ENCODE measurements at places on chromosomes 4 and X. TPM values are rescaled to one million over a fixed set of nuclear protein-coding genes. Genes with fewer than 3 reads are reported as not detected.

The FAT4 gene
- total RNA-seq = 0.05 TPM

DNA sequence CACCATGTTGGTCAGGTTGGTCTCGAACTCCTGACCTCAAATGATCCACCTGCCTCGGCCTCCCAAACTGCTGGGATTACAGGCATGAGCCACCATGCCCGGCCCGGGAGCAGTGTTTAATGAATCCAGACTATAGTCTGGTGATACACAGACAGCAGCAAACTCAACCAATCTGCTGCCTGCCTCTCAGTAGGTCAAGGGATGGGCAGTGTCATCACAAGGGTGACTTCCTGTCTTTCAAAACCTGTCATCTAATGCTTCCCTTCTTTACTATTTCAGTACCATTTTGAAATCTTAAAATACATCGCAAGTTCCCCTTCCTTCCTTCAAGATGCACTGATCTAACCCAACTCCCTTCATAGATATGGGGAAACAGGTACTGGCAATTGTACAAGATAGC is 8.4 kb downstream of the RPL39 start:
- peaks cover 1% of the 10 kb centered on the region for H3K36me3 ChIP-seq
- H3K4me1 ChIP-seq = no peaks in the 10 kb centered on the region
- no peak overlapping the region for H3K4me3 ChIP-seq
- no peak overlapping the region for H3K27ac ChIP-seq

- H3K27me3 ChIP-seq = no peaks in the 10 kb centered on the region
- no peak overlapping the region for H3K4me3 ChIP-seq
- no peaks in the 10 kb centered on the region for H3K36me3 ChIP-seq
Observed at GRCh38 chr4:1075809-1076699, 37.3 kb downstream of the RNF212 start.

The RRH gene
- total RNA-seq = 0.37 TPM

DNA sequence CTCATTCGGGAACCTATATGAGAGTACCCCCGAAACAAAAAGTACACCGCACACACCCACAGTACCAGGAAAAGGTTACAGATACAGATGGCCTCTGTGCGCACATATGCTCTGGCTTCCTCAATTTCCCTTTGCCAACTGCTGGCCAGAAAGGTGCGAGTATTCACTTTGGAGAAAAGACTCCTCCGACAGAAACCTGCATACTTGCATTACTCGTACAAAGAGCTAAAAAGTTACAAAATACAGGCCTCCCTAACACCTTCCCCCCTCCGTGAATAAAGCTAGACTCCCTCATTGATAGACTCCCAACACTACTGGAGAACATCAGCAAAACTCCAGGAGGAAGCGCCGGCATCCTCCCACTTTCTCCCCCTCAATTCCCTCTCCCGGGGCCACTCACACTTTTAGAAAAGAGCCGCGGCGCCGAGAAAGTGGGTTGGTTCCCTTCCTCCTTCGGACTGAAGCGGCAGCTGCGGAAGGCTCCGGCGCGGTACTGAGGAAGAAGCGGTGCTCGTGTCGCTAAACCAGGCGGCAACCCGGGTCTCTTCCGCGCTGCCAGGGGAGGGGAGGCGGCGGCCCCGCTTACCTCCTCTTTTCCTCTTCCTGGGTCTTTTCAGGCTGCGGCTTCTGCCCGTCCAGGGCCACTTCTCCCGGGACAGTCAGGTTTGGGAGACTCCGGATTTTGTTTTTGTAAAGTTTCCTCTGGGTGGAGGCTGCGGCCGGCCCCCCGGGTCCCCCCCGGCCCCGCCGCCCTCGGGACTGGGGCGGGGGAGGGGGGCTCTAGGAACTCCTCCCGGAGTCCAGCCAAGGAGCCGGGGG is 1.1 kb downstream of the FBXW7 start:
- no peak for DNase-seq
- H3K4me3 ChIP-seq = peak overlapping the region; percentile 93
- H3K4me1 ChIP-seq = peaks cover 11% of the 10 kb centered on the region
- H3K36me3 ChIP-seq = no peaks in the 10 kb centered on the region
- H3K27me3 ChIP-seq = no peaks in the 10 kb centered on the region

DNA sequence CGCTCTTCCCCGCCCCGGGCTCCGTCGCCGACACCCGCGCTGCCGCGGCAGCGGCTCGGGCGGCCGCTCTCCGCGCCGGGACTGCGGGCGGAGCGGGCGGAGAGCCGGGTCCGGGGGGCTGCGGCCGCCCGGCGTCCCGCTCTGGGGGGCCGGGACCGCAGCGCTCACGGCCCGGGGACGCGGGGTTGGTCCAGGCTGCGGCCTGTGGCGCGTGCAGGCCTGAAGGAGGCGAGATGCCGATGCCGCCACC is 492 bp downstream of the GALNT7 start:
- DNase-seq = no peak
- no peaks in the 10 kb centered on the region for H3K36me3 ChIP-seq
- no peak overlapping the region for H3K27ac ChIP-seq
- peak overlapping the region; percentile 58 for H3K4me3 ChIP-seq
- H3K27me3 ChIP-seq = no peaks in the 10 kb centered on the region
- peaks cover 12% of the 10 kb centered on the region for H3K4me1 ChIP-seq

- no peak for DNase-seq
- no peaks in the 10 kb centered on the region for H3K27me3 ChIP-seq
- H3K36me3 ChIP-seq = no peaks in the 10 kb centered on the region
- no peaks in the 10 kb centered on the region for H3K4me1 ChIP-seq
- no peak overlapping the region for H3K4me3 ChIP-seq
Observed at GRCh38 chrX:145524931-145525330, 277.6 kb downstream of the SPANXN1 start.

GRCh38 chr4:38574559-38575333 is 89.3 kb upstream of the KLF3 start:
- H3K27me3 ChIP-seq = no peaks in the 10 kb centered on the region
- no peak for DNase-seq
- no peaks in the 10 kb centered on the region for H3K36me3 ChIP-seq
- no peaks in the 10 kb centered on the region for H3K4me1 ChIP-seq

GRCh38 chrX:129793604-129794191 is 13.9 kb downstream of the SASH3 start:
- H3K27ac ChIP-seq = no peak overlapping the region
- H3K27me3 ChIP-seq = no peaks in the 10 kb centered on the region
- no peaks in the 10 kb centered on the region for H3K36me3 ChIP-seq
- H3K4me1 ChIP-seq = no peaks in the 10 kb centered on the region

The SASH3 gene
- total RNA-seq = not detected

The RNF212 gene
- total RNA-seq = not detected

DNA sequence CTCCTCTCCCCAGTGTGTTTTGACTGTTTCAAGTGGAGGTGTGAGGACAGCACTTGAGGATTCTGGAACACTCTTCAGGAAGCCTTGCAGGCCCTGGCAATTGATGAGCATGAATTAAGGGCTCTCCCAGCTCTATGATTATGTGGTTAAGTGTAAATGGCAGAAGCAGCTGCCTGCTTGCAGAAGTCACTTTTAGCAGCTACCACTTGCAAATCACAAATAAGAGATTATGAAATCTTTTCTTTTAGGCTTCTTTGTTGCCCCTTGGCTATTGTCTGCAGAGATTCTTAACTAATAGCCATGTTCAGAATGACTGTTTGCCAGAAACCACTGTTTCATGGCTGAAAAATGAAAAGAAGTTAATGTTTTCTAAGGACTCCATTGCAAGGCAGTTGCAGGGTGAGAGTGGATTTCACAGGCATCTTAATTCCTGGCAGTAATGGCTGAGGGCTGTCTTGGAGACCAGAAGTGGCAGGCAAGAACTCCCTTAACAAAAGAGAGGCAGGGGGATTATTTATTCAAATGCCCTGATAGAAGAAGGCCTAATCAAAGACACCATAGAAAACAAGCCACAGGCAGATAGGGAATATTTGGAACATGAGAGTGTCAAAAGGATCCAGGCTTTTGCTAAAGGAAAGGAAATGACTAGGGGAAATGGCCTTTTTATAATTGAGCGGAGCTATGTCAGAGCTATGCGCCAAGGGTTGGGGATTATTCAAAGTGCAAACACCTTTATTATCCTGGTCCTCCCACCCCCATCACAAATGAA is 8.3 kb upstream of the HOPX start:
- DNase-seq = no peak
- no peaks in the 10 kb centered on the region for H3K27me3 ChIP-seq
- no peaks in the 10 kb centered on the region for H3K36me3 ChIP-seq
- no peak overlapping the region for H3K27ac ChIP-seq
- no peaks in the 10 kb centered on the region for H3K4me1 ChIP-seq

DNA sequence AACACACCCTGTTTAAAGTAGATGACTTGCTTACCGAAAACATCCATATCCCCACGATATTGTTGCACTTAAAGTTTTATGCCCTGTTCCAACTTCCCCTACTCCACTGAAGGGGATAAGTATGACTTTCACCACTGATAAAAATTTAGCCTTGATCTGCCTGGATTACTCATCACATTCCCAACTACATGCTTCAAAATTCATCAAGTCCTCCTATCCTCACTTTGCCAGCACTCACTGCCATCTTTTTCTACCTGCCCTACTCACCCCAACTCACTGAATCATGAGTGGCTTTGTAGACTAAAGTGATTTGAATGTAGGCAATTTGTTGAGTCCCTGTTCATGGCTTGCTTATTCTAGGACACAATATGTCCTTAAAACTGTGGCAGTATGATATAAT is 12.2 kb upstream of the GPRIN3 start:
- H3K4me1 ChIP-seq = no peaks in the 10 kb centered on the region
- H3K36me3 ChIP-seq = no peaks in the 10 kb centered on the region
- H3K4me3 ChIP-seq = no peak overlapping the region
- H3K27me3 ChIP-seq = no peaks in the 10 kb centered on the region
- H3K27ac ChIP-seq = no peak overlapping the region

- H3K4me1 ChIP-seq = no peaks in the 10 kb centered on the region
- no peak overlapping the region for H3K27ac ChIP-seq
- H3K36me3 ChIP-seq = no peaks in the 10 kb centered on the region
- DNase-seq = no peak
Observed at GRCh38 chrX:118220509-118220908, 103.9 kb upstream of the KLHL13 start.

The NEK1 gene
- 8.2 TPM for total RNA-seq

The AGA gene
- 25.2 TPM for total RNA-seq

DNA sequence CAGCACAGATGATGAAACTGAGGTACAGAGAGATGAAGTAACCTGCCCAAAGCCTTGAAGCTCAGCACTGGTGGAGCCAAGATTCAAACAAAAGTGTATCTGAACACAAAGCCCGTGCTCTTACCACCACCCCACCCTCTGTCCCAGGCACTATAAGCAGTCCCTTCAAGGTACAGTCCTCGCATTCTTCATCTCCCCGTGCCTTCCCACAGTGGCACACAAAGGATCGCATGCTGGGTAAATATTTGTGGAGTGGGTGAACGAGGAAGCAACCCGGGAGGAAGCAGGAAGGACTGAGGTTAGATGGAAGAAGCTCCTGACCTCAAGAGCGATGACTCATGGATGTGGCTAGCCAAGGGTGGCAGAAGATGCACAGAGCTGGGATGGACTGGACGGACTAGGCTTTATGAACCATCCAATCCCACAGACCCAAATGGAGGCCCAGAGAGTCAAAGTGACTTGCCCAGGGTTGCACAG is 18.4 kb downstream of the IQSEC2 start:
- no peak overlapping the region for H3K27ac ChIP-seq
- no peak for DNase-seq
- H3K4me1 ChIP-seq = no peaks in the 10 kb centered on the region
- H3K36me3 ChIP-seq = no peaks in the 10 kb centered on the region
- H3K27me3 ChIP-seq = no peaks in the 10 kb centered on the region

The TRIM75 gene
- not detected for total RNA-seq

DNA sequence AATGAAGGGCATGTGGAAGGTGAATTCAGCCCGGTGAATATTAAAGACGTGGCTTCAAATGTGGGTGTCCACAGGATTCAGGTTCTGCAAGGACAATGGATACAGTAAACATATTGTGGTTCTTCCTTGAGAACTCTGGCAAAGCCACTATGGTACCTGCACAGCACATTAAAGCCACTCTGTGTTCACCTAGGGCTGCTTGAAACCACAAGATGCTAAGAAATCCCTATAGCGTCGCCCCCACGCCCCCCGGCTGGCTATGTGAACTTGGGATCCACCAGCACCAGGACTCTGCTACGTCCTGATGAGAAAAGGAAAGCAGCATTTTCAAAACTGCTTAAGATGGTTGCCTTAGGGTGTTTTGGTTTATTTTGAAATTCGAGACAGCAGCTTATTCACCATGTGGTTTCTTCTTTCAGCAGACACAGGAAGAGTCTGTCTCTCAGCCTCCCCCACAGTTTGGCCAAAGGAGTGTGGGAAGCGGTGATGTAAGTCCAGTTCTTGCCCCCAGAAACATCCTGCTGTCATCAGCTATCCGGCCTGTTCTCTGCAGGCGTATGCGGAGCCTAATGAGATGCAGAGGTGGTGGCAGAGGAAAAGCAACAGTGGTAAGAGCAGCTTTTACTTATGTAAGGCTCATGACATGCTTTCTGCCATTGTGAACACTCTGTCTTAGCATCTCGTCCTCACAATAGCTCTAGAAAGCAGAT is 111.5 kb downstream of the AFAP1 start:
- no peak overlapping the region for H3K4me3 ChIP-seq
- DNase-seq = no peak
- H3K36me3 ChIP-seq = no peaks in the 10 kb centered on the region

DNA sequence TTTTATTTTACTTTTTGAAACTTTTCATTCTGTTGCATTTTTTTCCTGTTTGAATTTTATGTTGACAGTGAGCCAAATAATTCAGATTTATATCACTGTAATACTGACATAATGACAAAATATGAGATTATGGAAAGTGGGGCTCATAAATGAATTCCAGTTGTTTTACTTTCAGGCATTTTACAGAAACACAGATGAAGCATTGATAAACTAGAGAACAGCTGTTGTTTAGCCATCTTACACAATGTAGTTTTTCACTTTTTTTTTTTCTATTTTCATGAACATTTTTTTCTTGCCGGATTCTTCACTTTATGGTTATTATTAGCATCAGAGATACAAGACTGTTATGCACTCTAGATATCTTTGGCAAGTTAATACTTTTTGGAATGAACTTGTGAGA is 91.7 kb upstream of the PAQR3 start:
- DNase-seq = no peak
- no peaks in the 10 kb centered on the region for H3K27me3 ChIP-seq
- no peak overlapping the region for H3K4me3 ChIP-seq
- H3K4me1 ChIP-seq = no peaks in the 10 kb centered on the region

- no peak overlapping the region for H3K27ac ChIP-seq
- H3K27me3 ChIP-seq = no peaks in the 10 kb centered on the region
- no peaks in the 10 kb centered on the region for H3K36me3 ChIP-seq
- no peak overlapping the region for H3K4me3 ChIP-seq
- H3K4me1 ChIP-seq = no peaks in the 10 kb centered on the region
- DNase-seq = no peak
Observed at GRCh38 chrX:123184866-123185276, 793 bp downstream of the GRIA3 start.

- H3K4me3 ChIP-seq = no peak overlapping the region
- no peak for DNase-seq
- H3K27me3 ChIP-seq = no peaks in the 10 kb centered on the region
- no peak overlapping the region for H3K27ac ChIP-seq
- H3K4me1 ChIP-seq = no peaks in the 10 kb centered on the region
Observed at GRCh38 chr4:153655928-153656327, 28.2 kb upstream of the TLR2 start.
